Activated T-cell treated with anti-CD3 and anti-CD28 coated beads, Interleukin-2, amount 50 U/mL, for 24 hours (primary cell): ENCODE measurements at places on chromosomes 3 and 15.
A peak's percentile ranks its signal among the peaks of the same experiment; 100 is the strongest.

DNA sequence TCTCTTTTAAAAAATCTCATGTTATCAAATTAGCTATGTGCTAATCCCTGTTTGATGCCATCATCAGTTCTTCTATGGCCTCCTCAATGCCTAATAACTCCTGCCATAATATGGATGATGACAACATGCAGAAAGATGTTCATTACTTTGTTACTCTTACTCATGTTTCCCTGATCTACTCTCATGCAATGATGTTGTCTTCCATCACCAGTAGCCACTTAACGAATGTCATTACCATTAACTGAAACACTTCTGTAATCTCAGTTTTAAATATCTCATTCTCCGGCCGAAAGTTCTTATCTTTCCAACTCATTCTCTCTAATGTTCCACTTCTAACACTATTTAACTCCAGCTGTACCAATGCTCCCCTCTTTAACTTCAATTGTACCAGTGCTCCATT, 1187.7 kb downstream of the OTOL1 start:
- no peak for DNase-seq
- H3K4me3 ChIP-seq: no peak overlapping the region
- no peaks in the 10 kb centered on the region for H3K36me3 ChIP-seq
- no peaks in the 10 kb centered on the region for H3K4me1 ChIP-seq
- no peaks in the 10 kb centered on the region for H3K27me3 ChIP-seq

- no peak overlapping the region for H3K4me3 ChIP-seq
- H3K27me3 ChIP-seq: no peaks in the 10 kb centered on the region
- no peak overlapping the region for H3K27ac ChIP-seq
These were observed 147.4 kb downstream of the DUT start for GRCh38 chr15:48478581-48478980.

- peaks cover 6% of the 10 kb centered on the region for H3K27me3 ChIP-seq
- no peak for DNase-seq
These were observed 78.7 kb upstream of the GCNT3 start for GRCh38 chr15:59532770-59533379.

DNA sequence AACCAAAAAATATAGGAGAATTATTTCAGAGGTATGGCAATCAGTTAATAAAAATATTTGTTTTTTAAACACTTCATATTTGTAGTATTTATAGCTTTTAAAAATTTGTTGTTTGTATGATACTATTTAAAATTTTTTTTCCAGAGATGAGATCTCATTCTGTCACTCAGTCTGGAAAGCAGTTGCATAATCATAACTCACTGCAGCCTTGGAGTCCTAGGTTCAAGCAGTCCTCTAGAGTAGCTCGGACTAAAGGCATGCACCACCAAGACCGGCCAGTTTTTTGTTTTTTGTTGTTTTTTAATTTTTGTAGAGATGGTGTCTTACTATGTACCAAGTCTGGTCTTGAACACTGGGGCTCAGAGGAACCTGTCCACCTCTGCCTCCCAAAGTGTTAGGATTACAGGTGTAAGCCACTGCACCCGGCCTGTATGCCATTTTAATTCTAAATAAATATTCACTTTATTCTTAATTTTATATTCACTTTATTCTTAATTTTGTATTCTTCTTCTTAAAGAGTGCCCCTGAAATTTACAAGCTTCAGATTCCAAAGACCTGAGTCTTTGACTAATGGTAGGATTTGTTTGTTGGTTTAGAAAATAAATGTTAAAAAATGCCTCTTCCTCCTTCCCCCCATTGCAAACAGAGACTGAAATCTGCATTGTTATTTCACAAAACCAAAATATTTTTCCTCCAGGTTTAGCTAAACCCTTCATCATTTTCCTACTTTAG, 9.4 kb downstream of the TGFBR2 start:
- H3K4me3 ChIP-seq: peak overlapping the region; percentile 85
- H3K36me3 ChIP-seq: peaks cover 87% of the 10 kb centered on the region
- no peak for DNase-seq
- H3K27me3 ChIP-seq: no peaks in the 10 kb centered on the region
- H3K27ac ChIP-seq: peak overlapping the region; percentile 100

DNA sequence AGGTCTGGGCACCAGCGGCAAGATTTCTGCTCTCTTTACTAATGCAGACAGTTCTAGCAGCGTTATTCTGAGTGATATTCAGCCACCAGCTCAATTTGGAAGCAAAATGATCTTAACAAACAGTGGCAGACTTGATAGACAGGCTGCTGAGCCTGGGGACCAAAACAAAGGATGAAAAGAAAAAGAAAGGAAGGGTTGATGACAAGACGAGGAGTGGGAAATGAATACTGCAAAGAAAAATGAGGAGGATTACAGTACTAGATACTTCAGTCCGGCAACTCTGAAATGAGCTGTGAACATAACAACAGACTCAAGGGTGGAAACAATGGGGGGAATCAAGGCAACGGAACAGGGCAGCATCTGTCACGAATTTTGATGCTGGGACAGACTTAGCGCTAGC, 28.8 kb downstream of the FHIT start:
- H3K36me3 ChIP-seq: no peaks in the 10 kb centered on the region
- no peak overlapping the region for H3K27ac ChIP-seq
- no peaks in the 10 kb centered on the region for H3K27me3 ChIP-seq
- no peak overlapping the region for H3K4me3 ChIP-seq
- H3K4me1 ChIP-seq: no peaks in the 10 kb centered on the region

- no peaks in the 10 kb centered on the region for H3K36me3 ChIP-seq
- H3K27ac ChIP-seq: peak overlapping the region; percentile 16
- peaks cover 23% of the 10 kb centered on the region for H3K27me3 ChIP-seq
- peak; percentile 79 for DNase-seq
- H3K4me3 ChIP-seq: peak overlapping the region; percentile 41
- H3K4me1 ChIP-seq: peaks cover 41% of the 10 kb centered on the region
These were observed 154.0 kb upstream of the THBS1 start for GRCh38 chr15:39426552-39427532.

GRCh38 chr3:80374423-80374822, 606.6 kb upstream of the ROBO1 start:
- no peak overlapping the region for H3K27ac ChIP-seq
- H3K36me3 ChIP-seq: no peaks in the 10 kb centered on the region

- H3K27ac ChIP-seq: no peak overlapping the region
- H3K27me3 ChIP-seq: no peaks in the 10 kb centered on the region
- H3K4me3 ChIP-seq: no peak overlapping the region
- no peak for DNase-seq
These were observed 257.9 kb upstream of the ALCAM start for GRCh38 chr3:105108823-105109222.

DNA sequence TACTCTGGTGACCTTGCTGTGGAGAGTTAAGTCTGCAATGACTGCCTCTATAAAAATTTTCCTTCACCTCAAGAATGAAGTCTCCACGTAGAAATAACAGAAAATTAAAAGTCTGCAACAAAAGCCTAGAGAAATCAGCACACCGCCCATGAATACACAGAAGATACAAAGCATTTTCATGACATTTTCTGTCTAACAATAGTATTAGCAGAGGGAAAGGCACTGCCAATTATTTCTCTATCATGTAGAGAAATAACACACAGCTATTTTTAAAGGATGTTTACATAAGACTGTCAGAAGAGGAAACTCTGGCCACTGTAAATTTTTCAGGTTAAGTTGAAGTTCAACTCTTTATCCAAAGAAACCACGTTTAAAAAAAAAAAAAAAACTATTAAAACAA, 80.8 kb downstream of the GSK3B start:
- no peaks in the 10 kb centered on the region for H3K27me3 ChIP-seq
- no peak overlapping the region for H3K4me3 ChIP-seq
- peaks cover 13% of the 10 kb centered on the region for H3K36me3 ChIP-seq
- peaks cover 68% of the 10 kb centered on the region for H3K4me1 ChIP-seq

- DNase-seq: no peak
- no peak overlapping the region for H3K4me3 ChIP-seq
- no peaks in the 10 kb centered on the region for H3K36me3 ChIP-seq
- H3K4me1 ChIP-seq: peaks cover 20% of the 10 kb centered on the region
- H3K27me3 ChIP-seq: peaks cover 36% of the 10 kb centered on the region
These were observed 29.8 kb downstream of the PCSK6 start for GRCh38 chr15:101459579-101460300.

- no peak overlapping the region for H3K27ac ChIP-seq
- no peak for DNase-seq
- H3K36me3 ChIP-seq: no peaks in the 10 kb centered on the region
- H3K4me3 ChIP-seq: no peak overlapping the region
These were observed 317.3 kb upstream of the ARPP21 start for GRCh38 chr3:35322070-35322469.

- H3K4me3 ChIP-seq: peak overlapping the region; percentile 1
- peak; percentile 44 for DNase-seq
- peak overlapping the region; percentile 77 for H3K27ac ChIP-seq
- H3K36me3 ChIP-seq: no peaks in the 10 kb centered on the region
- H3K4me1 ChIP-seq: peaks cover 35% of the 10 kb centered on the region
These were observed 25.9 kb downstream of the CEMIP start for GRCh38 chr15:80804970-80805495.

GRCh38 chr3:8882171-8882593, 81.1 kb downstream of the RAD18 start:
- DNase-seq: no peak
- no peak overlapping the region for H3K27ac ChIP-seq
- H3K4me3 ChIP-seq: no peak overlapping the region

DNA sequence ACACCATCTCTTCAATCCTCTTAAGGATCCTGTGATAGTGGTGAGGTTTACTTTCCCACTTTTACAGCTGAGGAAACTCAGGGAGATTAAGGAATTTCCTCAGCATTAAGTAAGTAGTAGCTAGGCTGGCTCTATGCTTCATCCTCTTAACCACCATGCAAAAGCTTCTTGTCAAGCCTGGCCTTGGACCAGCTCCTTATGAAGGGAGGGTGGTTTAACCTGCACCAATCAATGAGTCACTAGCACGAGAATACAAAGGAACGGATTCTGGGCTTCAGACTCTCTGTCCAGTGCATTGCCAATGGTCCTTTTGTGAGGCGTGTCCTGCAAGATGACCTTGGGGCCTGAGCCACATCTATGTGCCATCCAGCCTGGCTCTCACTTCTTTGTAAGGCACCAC, 202.0 kb upstream of the CFAP20DC start:
- no peak for DNase-seq
- no peak overlapping the region for H3K27ac ChIP-seq
- no peaks in the 10 kb centered on the region for H3K27me3 ChIP-seq

- peaks cover 26% of the 10 kb centered on the region for H3K4me1 ChIP-seq
- H3K27me3 ChIP-seq: peaks cover 22% of the 10 kb centered on the region
- peak overlapping the region; percentile 16 for H3K4me3 ChIP-seq
- DNase-seq: peak; percentile 34
These were observed 439.9 kb upstream of the RBMS3 start for GRCh38 chr3:28840976-28841376.

DNA sequence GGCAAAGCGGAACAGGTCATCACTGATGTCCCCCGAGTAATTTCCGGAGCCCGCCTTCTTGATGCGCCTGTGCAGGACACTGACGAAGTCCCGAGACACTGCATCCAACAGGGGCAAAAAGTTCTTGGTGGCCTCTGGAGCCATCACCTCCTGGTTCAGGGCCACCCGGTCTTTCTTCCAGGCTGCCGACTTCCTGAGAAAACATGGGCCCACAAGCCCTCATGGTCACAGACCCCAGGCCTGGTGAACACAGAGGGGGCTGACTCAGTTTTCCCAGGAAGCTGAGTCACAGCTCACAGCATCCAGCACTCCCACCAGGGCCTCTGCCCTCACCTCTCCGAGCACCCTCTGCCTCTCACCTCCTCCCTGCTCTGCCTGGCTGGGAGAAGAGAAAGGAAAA, 22.4 kb downstream of the CYP11A1 start:
- no peaks in the 10 kb centered on the region for H3K27me3 ChIP-seq
- H3K27ac ChIP-seq: no peak overlapping the region
- H3K4me1 ChIP-seq: peaks cover 14% of the 10 kb centered on the region
- DNase-seq: no peak

DNA sequence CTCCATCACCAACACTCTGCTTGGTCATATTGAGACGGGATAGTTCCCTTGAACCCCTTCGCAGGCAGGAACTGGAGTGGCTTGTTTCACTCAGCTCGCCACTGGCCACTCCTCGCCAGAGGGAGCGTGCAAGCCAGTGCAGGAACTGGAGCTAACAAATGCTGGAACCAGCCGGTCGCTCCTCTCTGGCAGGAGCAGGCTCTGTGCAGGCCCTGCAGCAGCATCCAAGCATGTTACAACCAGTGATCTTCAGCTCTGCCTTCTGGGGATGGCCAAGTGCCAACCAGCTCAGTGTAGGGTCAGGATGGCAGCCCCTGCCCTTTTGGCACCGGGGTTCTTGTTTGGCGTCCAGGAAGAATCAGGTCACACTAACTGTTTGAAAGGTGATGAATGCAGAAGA, 329.0 kb upstream of the AZI2 start:
- H3K4me3 ChIP-seq: no peak overlapping the region
- no peak for DNase-seq
- H3K36me3 ChIP-seq: no peaks in the 10 kb centered on the region
- no peaks in the 10 kb centered on the region for H3K4me1 ChIP-seq
- no peak overlapping the region for H3K27ac ChIP-seq
- peaks cover 4% of the 10 kb centered on the region for H3K27me3 ChIP-seq

DNA sequence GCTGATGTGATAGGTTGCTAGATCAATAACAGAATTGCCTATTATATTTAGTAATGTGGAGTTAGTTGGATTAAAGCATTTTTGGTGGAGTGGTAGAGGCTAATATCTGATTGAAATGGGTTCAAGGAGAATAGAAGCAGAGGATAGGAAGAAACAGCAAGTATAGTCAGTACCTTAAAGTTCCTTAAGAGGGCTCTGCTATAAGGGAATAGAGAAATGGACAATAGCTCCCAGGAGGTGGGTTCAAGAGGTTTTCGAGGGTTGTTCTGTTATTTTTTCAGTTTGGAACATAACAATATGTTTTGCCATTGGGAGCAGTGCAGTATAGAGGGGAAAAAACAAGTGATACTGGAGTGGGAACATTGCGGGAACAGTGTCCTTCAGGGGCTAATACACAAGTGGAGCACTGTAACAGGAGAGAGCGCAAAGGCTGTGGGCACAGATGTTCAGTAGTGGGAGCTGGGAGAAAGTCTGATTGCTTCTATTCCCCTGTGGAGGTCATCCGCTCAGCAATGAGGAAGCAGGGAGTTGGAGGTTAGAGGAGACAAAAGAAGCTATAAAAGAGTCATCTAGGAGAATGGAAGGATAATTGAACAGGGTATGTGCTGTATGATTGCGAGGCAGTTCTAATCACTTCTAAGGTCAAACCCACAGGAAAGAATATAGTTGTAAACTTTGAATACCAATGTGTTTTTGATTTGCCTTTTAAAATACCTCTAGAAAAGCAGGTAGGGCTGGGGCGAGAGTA, 3.3 kb downstream of the MRPS11 start:
- peaks cover 19% of the 10 kb centered on the region for H3K4me1 ChIP-seq
- H3K27ac ChIP-seq: no peak overlapping the region
- DNase-seq: no peak
- H3K27me3 ChIP-seq: no peaks in the 10 kb centered on the region
- no peak overlapping the region for H3K4me3 ChIP-seq

DNA sequence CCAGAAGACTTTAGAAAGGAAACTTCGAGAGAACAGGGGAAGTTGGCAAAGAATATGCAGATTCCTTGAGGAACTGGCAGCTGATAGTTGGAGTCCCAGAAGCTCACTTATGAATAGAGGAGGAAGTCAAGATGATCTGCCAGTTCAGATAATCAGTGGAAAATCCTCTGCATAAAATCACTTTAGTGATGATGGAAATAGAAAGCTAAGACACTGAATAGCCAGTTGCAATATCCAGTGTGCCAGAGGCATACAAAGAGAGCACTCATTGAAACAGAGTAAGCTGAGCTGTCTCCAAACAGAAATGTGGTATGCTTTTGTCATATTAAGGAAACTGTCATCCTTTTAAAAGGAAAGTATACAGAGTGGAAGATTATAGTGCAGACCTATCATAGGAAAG, 1207.6 kb downstream of the OTOL1 start:
- H3K4me3 ChIP-seq: no peak overlapping the region
- H3K27ac ChIP-seq: no peak overlapping the region
- H3K27me3 ChIP-seq: no peaks in the 10 kb centered on the region
- no peaks in the 10 kb centered on the region for H3K4me1 ChIP-seq

- no peak overlapping the region for H3K27ac ChIP-seq
- no peaks in the 10 kb centered on the region for H3K4me1 ChIP-seq
- no peaks in the 10 kb centered on the region for H3K36me3 ChIP-seq
- no peak overlapping the region for H3K4me3 ChIP-seq
These were observed 167.9 kb upstream of the CTNNB1 start for GRCh38 chr3:41031401-41031800.
